Natural killer cell treated with Interleukin-12 subunit alpha and Interleukin-12 subunit beta and Interleukin-15 and Interleukin-18, amount 100 ng/mL, for 72 hours (primary cell): ENCODE measurements at places on chromosomes 7 and 10. TPM values are rescaled to one million over a fixed set of nuclear protein-coding genes. Genes with fewer than 3 reads are reported as not detected.

Gene SFTPD
- total RNA-seq = not detected

Gene TRIM73
- total RNA-seq = 5.2 TPM

Gene SPACDR
- 4.2 TPM for total RNA-seq

Gene TMEM140
- total RNA-seq = 10.2 TPM

Gene SDK1
- total RNA-seq = 0.40 TPM

Gene GPER1
- not detected for total RNA-seq

Gene NACAD
- total RNA-seq = 1.1 TPM

Gene LRRC17
- total RNA-seq = 0.14 TPM

Gene CLDN4
- not detected for total RNA-seq

Gene SPDYE8
- not detected for total RNA-seq

Gene MUC3A
- total RNA-seq = not detected

Gene FRAT1
- total RNA-seq = 2.4 TPM

Gene CRHR2
- total RNA-seq = not detected

Gene FXYD4
- not detected for total RNA-seq

Gene GPR37
- not detected for total RNA-seq

Gene TMEM176A
- not detected for total RNA-seq

Gene RELN
- not detected for total RNA-seq
